ENCODE measurements at places on chromosomes 12 and 14. TPM values are rescaled to one million over a fixed set of nuclear protein-coding genes. Genes with fewer than 3 reads are reported as not detected.

Gene C12orf56
- total RNA-seq = not detected

Gene CPNE6
- total RNA-seq = not detected

DNA sequence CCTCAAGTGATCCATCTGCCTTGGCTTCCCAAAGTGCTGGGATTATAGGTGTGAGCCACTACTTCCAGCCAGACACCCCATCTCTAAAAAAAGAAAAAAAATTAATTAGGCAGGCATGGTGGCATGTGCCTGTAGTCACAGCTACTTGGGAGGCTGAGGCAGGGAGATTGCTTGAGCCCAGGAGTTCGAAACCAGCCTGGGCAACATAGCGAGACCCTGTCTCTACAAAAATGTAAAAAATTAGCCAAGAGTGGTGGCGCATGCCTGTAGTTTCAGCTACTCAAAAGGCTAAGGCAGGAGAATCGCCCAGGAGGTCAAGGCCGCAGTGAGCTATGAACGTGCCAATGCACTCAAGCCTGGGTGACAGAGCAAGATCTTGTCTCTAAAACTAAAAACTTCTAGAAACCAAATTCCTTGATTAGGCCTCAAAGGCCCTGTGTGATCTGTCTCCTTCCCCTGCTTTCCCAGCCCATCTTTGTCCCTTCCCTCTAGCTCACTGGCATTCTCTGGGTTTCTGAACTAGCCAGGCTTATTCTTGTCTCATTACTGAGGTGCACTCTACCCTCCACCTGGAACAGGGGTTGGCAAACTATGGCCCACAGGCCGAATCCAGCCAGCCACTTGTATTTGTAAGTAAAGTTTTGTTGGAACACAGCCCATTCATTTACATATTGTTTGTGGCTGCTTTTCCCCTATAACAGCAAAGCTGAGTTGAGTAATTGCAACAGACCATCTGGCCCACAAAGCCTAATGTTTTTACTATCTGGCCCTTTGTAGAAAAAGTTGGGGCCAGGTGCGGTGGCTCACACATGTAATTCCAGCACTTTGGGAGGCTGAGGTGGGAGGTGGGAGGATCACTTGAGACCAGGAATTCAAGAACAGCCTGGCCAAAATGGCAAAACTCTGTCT is 17.2 kb upstream of the TPCN1 start:
- no peak for DNase-seq

Gene AQP6
- total RNA-seq = not detected

Data from mesenteric fat pad (tissue), 1 donor.